SJSA1 (cell line): ENCODE measurements at places on chromosomes 11 and 22. TPM values are rescaled to one million over a fixed set of nuclear protein-coding genes. Genes with fewer than 3 reads are reported as not detected.

Gene OR8G5
- not detected in 2 replicates for total RNA-seq

Gene MUC5B
- total RNA-seq, result not detected in 2 replicates

Gene KCNJ11
- total RNA-seq, result not detected in 2 replicates

Gene CREB3L1
- 12.1 and 22.7 TPM in 2 replicates for total RNA-seq

Gene SLC16A8
- not detected in 2 replicates for total RNA-seq

Gene IL17REL
- not detected in 2 replicates for total RNA-seq

Gene GSTP1
- total RNA-seq, result 2,425 and 2,720 TPM in 2 replicates

Gene CD3E
- total RNA-seq, result not detected in 2 replicates

Gene MS4A14
- not detected in 2 replicates for total RNA-seq

Gene ZBTB16
- not detected in 2 replicates for total RNA-seq

Gene ART1
- not detected in 2 replicates for total RNA-seq

Gene MB
- not detected in 2 replicates for total RNA-seq

Gene SGSM1
- total RNA-seq, result not detected in 2 replicates

Gene NAALAD2
- total RNA-seq, result not detected in 2 replicates

Gene MLC1
- total RNA-seq, result 0.03 and 0.38 TPM in 2 replicates

Gene LRRC55
- total RNA-seq, result not detected in 2 replicates

Gene THY1
- 7.4 and 51.6 TPM in 2 replicates for total RNA-seq

Gene ANGPTL5
- not detected in 2 replicates for total RNA-seq

Gene XKR3
- not detected in 2 replicates for total RNA-seq

Gene LRRN4CL
- total RNA-seq, result 0.55 and 0.85 TPM in 2 replicates

Gene CRYBB1
- total RNA-seq, result not detected in 2 replicates

Gene RAG2
- not detected in 2 replicates for total RNA-seq

Gene SCUBE2
- not detected in 2 replicates for total RNA-seq

Gene LARGE2
- not detected in 2 replicates for total RNA-seq

Gene GAL3ST3
- total RNA-seq, result not detected in 2 replicates

Gene DNHD1
- total RNA-seq, result 1.5 and 1.8 TPM in 2 replicates
